ENCODE measurements at places on chromosomes 5 and 9. TPM values are rescaled to one million over a fixed set of nuclear protein-coding genes. Genes with fewer than 3 reads are reported as not detected.

Gene MARVELD2
- 29.5 TPM for total RNA-seq

Gene CSF1R
- not detected for total RNA-seq

Gene PCDHA1
- total RNA-seq = 0.61 TPM

Gene KLHL3
- total RNA-seq = 12.8 TPM

Gene CAMK2A
- total RNA-seq = 0.15 TPM

Gene SPINK6
- not detected for total RNA-seq

Gene CDH12
- not detected for total RNA-seq

Gene ACOT12
- not detected for total RNA-seq

Gene PCDHGB3
- total RNA-seq = 1.6 TPM

Gene FGFR4
- total RNA-seq = 52.8 TPM

Gene FGF10
- not detected for total RNA-seq

Gene FAM169A
- total RNA-seq = 63.1 TPM

Gene PRRC2B
- 243 TPM for total RNA-seq

Gene BNC2
- total RNA-seq = 40.8 TPM

Gene NUTM2G
- 0.57 TPM for total RNA-seq

Gene FSD1L
- total RNA-seq = 4.7 TPM

Gene C7
- total RNA-seq = 0.52 TPM

Gene CYLC2
- total RNA-seq = not detected

Gene SLC25A2
- not detected for total RNA-seq

Gene COQ4
- total RNA-seq = 38.4 TPM

Gene PTGDS
- total RNA-seq = 4.8 TPM

Gene PCA3
- not detected for total RNA-seq

Gene CTNNA1
- 378 TPM for total RNA-seq

Gene PFN3
- total RNA-seq = not detected

Gene PLPPR1
- total RNA-seq = 1.8 TPM

Gene PTPRD
- total RNA-seq = 32.5 TPM

Gene NSG2
- not detected for total RNA-seq

Gene BHMT2
- not detected for total RNA-seq

Gene EQTN
- not detected for total RNA-seq

Gene ARID3C
- not detected for total RNA-seq

Gene PAM
- total RNA-seq = 31.5 TPM

Gene STXBP1
- total RNA-seq = 22.3 TPM

Gene ANKH
- 10.2 TPM for total RNA-seq

Data from H9 (cell line).